Hypothalamus (tissue), 51 donors: ENCODE measurements at places on chromosomes 5 and 9.
A peak's percentile ranks its signal among the peaks of the same experiment; 100 is the strongest.

GRCh38 chr9:129720865-129721545, 31.8 kb downstream of the PTGES start:
- DNase-seq: no peak

DNA sequence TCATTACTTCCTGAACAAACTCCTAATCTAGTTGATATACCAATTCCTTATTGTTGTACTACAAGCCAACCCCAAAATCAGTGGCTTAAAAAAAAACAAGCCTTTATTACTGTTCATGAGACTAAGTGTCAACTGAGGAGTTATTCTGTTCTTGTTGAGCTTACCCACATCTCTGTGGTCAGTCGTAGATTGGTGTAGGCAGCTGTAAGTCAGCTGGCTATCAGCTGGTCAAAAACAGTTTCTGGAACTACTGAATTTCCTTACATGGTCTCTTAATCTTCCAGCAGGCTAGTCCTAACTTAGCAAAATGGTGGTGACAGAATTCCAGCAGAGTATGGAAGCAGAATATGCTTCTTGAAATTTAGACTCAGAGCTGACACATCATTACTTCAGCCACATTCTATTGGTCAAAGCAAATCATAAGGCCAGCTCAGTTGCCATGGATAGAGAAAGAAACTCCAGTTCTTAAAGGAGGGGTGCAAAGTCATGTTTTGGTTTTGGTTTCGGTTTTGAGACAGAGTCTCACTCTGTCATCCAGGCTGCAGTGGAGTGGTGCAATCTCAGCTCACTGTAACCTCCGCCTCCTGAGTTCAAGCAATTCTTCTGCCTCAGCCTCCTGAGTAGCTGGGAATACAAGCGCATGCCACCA, 386.1 kb upstream of the MPDZ start:
- DNase-seq: no peak

- no peak for DNase-seq
Observed at GRCh38 chr5:107361945-107362344, 308.8 kb downstream of the EFNA5 start.

DNA sequence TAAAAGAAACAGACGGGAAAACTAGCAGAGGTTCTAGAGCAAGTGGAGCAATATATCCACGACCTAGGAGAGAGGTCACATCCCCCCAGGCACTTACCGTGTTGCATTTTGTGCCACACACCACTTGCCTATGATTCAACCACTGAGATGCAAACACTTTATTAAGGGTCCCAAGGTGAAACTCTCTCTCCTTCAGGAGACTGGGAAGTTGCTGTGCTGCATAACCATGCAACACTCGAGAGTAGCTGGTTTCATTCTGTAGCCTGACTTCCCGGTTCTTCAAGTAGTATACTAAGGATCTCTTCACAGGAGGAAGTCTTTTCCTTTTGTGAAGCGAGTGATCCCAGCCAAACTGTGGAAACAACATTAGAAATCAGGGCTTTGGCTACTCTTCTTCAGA, 1.6 kb downstream of the DCAF12 start:
- DNase-seq: no peak

DNA sequence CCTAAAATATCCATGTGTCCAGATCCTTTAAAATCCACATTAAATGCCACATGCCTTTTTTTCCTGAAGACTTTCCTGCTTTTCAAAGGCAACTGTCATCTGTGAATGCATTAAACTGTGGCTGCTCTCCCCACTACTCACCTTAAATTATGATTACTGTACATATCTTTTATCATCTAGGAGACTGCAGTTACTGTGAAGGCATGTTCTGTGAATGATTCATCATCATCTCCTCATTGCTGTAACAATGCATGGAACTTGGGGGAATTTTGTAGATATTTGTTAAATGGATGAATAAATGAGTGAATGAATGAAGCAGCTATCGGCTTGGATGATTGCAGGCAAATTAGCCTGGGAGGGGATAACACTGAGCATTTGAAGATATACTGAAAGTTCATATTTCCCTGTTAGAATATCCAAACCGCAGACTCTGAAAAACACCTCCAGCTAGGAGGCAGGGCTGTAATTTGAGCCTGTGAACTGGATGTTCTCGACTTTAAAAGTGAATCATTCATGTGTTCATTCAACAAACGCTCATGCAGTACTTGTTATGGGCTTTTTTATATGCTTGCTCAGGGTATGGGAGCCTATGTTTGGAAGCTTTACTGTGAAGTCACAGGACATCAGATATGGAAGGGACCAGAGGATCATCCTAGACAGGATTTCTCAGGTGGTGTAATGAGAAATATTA, 519.2 kb downstream of the KIF4B start:
- DNase-seq: no peak

- no peak for DNase-seq
Observed at GRCh38 chr9:118189615-118190014, 485.4 kb downstream of the TLR4 start.

- peak; percentile 76 for DNase-seq
Observed at GRCh38 chr5:172403189-172403796, 51.0 kb downstream of the SH3PXD2B start.

DNA sequence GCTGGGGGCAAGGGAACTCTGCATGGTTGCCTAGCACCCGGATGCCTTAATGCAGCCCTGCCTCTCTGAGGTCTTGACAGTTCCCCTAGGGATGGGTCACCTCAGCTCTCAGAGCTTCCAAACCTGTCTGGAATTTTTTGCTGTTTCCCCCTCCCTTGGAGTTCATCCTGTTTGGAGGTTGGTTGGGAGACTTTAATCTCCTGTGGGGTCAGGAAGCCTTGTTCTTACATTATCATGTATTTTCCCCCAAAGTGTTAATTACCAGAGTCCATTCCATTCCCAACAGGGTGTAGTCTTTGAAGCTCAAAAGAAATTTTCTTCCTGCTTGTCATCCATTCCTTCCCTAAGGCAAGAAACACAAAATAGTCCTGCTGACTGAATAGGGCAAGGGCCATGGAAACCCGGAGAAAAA, 150.3 kb upstream of the SPRY4 start:
- no peak for DNase-seq

GRCh38 chr5:111511174-111511830, 1.0 kb downstream of the STARD4 start:
- no peak for DNase-seq

DNA sequence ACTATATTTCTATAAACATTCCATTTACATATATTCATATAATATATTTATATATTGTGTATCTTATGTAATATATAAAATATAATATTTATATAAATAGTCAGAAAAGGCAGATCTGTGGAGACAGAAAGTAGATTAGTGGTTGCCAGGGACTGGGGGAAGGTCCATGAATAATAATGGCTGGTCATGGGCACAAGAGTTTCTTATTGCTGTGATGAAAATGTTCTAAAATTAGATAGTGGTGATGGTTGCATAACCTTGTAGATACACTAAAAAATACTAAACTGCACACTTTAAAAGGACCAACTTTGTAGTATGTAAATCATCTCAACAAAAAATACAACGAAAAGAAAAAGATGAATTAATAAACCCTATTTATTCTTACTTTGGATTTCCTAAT, 47.3 kb downstream of the NUP155 start:
- no peak for DNase-seq

DNA sequence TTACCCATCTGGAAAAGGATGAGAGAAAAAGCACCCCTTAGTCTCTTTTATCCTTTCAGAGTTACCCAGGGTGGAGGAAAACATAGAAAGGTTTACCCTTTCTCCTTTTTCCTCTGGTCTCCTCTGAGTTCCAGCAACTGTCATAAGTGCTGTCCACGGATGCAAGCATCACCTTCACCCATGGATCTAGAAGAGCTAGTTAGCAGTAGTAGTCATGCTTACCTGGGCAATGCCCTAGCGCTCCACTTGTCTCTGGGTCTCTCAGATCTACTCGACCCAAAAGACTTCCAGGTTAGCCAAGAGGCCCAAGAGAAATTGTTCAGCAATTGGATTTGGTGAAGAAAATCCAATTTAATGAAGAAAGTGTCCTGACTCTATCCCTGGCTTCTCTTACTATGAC, 656.2 kb upstream of the PTPRD start:
- DNase-seq: no peak

- DNase-seq: no peak
Observed at GRCh38 chr5:143649937-143650621, 161.9 kb upstream of the HMHB1 start.

- no peak for DNase-seq
Observed at GRCh38 chr9:79664375-79664831, 92.6 kb downstream of the TLE4 start.
